D721Med (cell line): ENCODE measurements at places on chromosomes 3 and 15.

- DNase-seq, result no peak
These were observed 30.6 kb upstream of the ZSCAN2 start for GRCh38 chr15:84570164-84570735.

- no peak for DNase-seq
These were observed 10.5 kb downstream of the ACOX2 start for GRCh38 chr3:58526515-58526957.

DNA sequence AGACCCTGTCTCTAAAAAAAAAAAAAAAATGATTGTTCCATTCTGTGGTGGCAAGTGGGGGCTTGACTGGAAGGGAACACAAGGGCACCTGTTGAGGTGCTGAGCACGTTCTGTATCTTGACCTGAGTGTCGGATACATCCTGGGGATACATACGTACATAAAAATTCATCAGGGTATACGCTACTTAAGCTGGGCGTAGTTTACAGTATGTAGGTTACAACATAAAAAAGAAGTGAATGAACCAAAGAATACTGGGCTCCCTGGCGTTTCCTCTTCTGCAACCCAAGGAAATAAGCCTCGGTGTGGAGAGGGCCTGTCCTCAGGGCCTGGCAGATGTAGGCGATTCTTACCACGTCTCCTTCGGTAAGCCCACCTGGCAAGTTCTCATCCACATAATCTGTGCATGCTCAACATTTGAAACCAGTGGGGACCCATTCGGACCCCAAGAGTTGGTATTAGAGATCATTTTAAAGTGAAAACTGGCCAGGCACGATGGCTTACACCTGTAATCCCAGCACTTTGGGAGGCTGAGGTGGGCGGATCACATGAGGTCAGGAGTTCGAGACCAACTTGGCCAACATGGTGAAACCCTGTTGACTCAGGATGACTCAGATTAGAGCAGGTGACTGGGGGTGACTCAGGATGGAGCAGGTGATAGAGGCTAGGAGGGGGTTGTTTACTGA is 5.1 kb upstream of the MUC20 start:
- DNase-seq, result no peak

GRCh38 chr3:15616053-15616452 is 14.5 kb downstream of the BTD start:
- no peak for DNase-seq

DNA sequence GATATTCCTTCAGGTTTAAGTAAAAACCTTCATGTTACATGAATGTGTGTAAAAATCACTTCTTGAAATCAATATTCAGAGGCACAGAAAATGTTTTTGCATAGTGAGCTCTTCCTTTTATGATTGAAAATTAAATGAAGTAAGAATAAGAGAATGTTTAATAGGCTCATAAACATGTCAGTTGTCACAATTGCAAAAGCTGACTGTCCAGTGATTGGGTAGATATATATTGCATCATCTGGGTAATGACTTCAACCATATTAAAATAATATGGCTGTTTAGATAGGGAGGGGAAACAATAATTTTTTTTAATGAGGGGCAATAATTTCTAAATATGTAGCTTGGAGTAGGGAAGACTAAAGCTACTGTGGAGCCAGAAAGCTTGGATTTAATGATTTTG is 529.8 kb upstream of the GOLIM4 start:
- DNase-seq, result no peak

- no peak for DNase-seq
These were observed 40.2 kb downstream of the TRANK1 start for GRCh38 chr3:36904641-36905040.

DNA sequence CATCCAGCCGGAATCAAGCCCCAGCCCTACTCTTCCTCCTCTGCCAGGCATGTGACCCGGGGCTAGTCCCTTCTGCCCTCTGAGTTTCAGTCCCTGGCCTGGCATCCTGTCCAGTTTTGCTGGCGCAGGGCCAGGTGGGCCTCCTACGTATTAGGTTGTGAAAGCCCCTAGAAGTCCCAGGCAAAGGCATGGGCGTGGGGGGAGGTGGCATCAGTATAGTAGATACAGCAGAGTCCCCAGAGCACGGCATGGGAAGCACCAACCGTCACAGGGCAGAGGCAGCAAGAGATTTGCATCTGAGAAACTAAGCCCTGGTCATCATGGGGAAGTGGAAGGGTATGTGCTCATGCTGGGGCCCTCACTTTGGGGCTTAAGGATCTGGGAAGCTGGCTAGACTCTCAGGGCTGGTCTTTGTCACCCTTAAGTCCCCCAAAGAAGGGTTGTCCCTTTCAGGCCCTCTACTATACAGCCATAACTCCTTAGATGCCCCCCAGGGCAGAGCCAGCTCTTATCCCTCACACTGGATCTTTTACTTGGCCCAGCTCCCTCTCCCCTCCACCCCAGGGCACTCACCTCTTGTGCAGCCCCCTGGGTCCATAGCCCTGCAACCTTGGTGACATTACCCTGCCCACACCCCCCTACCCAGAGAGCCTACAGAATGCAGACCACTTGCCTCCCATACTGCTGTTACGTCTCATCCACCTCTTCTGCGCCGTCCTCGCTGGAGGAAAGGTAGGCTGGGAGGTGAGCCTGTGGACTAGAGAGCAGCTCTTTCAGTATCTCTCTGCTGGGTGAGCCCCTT is 11.3 kb downstream of the NBEAL2 start:
- DNase-seq, result no peak

- no peak for DNase-seq
These were observed 55.9 kb downstream of the MRPS25 start for GRCh38 chr3:15009167-15009566.

GRCh38 chr3:156685752-156686151 is 11.4 kb downstream of the TIPARP start:
- DNase-seq, result no peak

- DNase-seq, result no peak
These were observed 274.0 kb downstream of the BBX start for GRCh38 chr3:107796791-107797190.

GRCh38 chr15:75193272-75193671 is 8.4 kb upstream of the C15orf39 start:
- no peak for DNase-seq

DNA sequence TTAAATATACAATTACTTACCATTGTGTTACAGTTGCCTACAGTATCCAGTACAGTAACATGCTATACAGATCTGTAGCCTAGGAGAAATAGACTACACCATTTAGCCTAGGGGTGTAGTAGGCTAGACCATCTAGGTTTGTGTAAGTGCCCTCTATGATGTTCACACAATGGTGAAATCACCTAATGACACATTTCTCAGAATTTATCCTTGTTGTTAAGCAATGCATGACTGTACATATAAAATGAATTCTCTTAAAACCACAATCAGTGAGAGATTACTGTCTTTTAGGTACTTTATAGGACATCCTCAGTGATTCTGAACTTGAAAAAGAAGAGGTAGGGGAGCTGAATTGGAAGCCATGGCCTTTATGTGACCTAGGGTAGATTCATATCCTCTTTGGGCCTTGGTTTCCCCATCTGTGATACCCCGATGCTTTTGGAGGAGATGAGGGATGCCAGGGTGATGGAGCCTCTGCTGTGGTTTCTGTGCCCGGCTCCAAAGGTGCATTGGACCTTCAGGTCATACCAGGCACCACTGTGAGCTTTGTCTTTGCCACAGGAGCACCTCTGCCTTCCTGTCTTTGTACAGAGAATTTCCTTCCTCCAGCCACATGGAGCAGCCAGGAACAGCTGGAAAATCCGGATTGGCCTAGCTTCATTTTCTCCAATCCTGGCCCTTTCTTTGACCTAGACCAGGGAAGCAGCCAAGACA is 51.9 kb upstream of the FLNB start:
- no peak for DNase-seq

DNA sequence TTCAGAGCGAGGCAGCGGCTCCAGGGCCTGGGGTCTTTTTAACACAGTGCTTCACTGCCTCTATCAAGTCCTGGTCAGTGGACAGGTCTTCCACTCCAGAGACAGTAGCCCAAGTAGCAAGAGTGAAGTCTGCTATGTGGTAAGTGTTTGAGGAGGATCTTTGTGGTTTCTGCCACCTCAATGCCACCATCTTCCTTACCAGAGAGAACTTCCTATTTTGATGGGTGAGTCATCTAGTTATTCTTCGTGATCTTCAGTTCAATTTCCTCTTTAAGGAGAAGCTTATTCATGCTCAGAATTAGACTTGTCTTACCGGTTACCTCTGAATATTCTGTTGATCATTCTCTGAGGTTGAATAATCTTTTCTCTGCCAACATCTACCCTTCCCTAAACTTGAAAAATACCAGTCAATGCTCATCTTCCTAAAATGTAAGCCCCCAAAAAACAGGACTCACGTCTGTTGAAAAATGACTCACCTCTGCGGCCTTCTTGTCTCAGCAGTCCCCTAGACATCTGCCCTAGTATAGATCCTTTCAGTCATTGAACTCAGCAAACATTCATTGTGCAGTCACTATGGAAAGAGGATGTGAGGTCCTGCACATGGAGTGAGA is 32.2 kb upstream of the BCL6 start:
- no peak for DNase-seq

DNA sequence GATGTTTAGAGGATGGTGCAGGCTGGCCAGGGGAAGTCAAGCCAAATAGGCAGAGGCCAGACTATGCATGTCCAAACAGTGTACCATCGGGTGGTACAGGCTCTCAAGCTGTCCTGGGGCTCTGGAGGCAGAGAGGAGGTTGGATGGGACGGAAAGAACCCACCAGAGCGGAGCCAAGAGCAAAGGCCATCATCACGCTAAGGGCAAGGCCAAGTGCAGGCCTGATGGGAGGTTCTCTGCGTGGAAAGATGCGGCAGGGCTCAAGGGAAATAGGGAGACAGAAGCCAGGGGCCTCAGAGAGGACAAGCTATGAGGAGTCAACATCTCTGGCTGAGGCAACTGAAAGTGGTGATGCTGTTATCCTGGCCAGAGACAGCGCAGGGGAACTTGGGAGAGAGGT is 102.7 kb downstream of the ASB7 start:
- DNase-seq, result no peak

DNA sequence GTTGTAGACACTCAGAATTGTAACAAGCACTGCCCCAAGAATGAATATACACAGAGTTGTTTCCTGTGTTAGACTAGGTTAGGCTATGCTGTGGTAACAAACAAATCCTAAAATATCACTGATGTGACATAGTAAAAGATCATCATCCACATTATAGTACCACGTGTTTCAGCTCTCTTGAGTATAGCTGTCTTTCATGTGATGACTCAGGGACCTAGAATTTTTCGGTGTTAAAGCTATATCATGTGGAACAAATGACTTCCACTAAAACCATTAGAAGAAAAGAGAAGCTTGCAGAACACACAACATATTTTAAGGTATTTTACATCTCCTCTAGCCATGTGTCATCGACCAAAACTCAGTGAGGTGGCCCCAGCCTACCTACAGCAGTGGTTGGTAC is 307.9 kb upstream of the RBMS3 start:
- no peak for DNase-seq

DNA sequence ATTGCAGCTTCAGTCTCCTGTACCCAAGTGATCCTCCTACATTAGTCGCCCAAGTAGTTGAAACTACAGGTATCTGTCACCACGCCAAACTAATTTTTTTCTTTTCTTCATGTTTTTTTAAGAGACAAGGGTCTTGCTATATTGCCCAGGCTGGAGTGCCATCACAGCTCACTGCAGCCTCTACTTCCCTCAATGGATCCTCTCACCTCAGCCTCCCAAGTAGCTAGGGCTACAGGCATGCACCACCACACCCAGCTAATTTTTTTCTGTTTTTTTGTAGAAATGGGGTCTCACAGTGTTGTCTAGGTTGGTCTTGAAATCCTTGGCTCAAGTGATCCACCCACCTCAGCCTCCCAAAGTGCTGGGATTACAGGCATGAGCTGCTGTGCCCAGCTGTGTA is 89.5 kb downstream of the ZNF609 start:
- no peak for DNase-seq

GRCh38 chr3:127822682-127823425 is 539 bp upstream of the MGLL start:
- peak; percentile 33 for DNase-seq

- no peak for DNase-seq
These were observed 1.5 kb upstream of the CLK3 start for GRCh38 chr15:74613953-74614743.

- no peak for DNase-seq
These were observed 564.1 kb downstream of the GBE1 start for GRCh38 chr3:81197386-81197785.

DNA sequence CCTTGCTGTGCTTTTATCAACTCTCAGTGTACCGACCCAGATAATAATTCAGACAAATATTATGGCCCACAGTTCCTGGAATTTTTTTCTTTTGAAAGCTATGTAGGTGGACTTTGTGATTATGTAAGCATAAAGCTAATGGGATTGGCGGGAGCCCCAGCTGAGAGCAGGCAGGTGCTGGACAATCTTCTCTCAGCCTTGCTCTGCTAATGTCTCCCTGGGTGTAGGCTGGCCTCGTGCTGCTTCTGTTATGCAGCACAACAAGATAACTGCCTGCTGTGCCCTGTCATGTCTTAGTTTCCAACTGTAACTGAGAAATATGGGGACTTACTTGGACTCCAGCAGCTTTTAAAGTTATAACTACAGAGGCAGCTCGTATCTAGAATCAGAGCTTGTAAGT is 415.0 kb downstream of the PDCD6IP start:
- no peak for DNase-seq

DNA sequence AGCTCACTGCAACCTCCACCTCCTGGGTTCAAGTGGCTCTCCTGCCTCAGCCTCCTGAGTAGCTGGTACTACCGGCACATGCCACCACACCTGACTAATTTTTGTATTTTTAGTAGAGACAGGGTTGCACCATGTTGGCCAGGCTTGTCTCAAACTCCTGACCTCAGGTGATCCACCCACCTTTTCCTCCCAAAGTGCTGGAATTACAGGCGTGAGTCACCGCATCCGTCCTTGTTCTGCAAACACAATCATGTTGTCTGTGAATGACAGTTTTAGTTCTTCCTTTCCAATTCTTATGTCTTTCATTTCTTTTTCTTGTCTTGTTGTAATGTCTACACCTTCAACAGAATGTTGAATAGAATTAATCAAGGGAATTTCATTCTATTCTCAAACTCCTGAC is 16.3 kb upstream of the SMCO1 start:
- DNase-seq, result no peak

DNA sequence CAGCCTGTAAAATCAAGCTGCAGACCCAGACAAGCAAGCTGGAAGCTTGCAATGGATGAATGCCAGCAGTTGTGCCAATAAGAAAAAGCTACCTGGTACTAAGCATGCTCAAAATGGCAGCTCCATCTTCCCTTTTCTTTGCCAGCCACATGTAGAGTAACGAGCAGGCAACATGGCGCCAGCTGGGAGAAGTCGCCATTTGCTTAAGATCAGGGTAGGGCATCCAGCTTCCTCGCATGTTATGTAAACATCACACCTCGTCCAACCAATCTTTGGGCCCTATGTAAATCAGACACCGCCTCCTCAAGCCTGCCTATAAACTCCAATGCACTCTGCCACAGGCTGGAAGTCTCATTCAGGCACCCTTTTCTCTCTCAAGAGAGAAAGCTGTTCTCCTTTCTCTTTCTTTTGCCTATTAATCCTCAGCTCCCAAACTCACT is 973.9 kb downstream of the FHIT start:
- DNase-seq, result no peak

GRCh38 chr15:95501865-95502264 is 828.6 kb upstream of the NR2F2 start:
- no peak for DNase-seq
